ENCODE measurements at places on chromosomes 16 and 17.

DNA sequence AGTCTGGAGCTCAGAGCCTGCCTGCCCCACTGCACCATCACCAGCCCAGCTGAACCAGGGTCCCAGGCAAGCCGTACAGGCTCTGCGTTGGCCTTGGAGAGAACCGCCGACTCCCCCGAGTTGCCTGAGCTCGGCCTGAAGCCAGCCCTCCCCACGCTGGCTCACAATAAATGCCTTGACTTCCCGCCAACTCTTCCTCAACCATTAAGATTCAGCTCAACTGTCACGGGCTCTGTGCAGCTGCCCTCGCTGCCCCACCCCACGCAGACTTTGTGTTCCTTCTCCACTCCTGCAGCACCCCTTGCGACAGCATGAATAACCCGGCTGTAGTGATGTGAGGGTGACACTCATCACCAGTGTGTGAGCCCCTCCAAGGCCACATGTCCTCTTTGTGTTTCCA, 4.8 kb upstream of the QPRT start:
- DNase-seq = no peak

DNA sequence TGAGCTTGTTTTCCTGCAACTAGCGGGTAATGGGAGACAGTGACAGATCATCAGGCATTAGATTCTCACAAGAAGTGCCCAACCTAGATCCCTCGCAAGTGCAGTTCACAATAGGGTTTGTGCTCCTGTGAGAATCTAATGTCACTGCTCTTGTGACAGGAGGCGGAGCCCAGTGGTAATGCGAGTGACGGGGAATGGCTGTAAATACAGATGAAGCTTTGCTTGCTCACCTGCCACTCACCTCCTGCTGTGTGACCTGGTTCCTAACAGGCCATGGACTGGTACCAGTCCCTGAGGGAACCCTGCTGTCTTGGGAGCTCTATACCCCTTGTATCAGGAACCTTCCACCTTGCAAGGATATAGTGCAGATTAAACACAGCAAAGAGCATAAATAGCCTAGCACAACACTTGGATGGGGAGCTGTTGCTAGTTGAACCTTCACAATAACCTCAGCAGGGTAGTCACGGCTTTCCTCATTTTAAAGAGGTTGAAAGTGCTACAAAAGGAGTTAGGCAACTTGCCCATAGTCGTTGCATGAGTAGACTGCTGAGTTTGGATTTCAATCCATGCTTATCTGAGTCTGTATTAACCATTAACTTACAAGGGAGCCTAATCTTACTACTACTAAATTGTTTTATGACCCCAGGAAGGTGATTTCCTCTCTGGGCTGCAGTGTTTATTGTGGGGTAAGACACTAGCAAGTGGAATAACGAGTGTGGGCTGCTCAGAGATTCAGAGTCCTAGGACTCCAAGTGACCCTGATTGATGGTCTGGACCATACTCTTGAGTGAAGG, 156.6 kb upstream of the ZFHX3 start:
- no peak for DNase-seq

DNA sequence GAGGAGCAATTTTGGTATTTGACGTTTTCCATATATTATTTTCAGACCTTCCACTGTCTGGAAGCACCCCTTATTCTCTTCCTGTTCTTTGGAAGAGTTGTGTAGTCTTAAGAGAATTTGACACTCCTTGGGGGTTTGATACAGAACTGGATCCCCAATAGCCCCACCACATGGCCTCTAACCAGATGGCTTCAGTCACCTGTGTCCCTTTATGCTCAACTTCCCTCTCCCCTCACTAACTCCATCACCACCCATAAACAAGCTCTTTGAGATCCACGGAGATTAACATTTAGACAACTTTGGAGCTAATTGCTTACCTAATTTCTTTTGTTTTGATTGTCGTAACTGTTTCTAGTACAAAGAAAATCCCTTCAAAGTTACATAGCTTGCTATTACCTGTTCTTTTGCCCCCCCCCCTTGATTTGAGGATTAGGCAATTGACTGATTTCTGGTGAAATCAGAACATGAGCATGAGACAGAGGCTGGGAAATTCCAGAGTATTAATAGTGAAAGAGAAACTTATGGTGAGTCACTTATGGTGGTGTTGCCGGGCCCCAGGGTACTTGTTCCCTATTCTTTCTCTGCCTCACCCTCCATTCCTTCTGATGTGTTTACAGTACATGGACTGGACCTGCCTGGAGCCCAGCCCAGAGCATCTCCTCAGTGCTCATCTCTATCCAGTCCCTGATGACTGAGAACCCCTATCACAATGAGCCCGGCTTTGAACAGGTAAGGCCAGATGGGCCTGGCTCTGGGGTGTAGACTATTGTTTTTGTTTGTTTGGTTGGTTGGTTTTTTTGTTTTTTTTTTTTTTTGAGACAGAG, 7.5 kb downstream of the UBE2Z start:
- DNase-seq = no peak

DNA sequence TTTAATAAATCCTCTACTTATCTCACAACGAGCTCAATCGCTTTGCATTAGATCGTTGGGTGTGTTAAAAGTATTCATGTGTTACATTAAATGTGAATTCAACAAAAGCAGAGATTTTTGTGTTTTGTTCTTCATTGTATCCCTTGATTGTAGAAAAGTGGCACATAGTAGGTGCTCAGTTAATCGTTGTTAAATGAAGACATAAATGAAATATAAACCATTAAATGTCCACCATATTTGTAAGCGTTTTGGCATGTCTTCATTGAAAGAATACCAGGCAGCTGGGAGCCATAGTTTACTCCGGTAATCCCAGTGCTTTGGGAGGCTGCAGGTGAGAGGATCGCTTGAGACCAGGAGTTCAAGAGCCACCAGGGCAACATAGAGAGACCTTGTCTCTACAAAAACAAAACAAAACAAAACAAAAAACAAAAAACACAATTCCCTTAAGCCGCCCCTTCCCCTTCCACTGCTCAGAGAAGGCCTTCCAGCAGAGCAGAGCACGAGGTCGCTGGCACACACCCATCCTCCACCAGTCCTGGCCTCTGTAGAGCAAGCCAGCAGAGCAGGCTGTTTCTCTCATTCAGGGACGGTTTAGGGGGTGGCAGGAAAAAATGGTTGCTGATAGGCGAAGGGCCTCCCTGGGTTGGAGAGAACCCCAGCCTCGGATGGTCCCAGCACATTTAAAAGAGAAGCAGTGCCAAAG, 673 bp upstream of the CHD9 start:
- DNase-seq = peak; percentile 18

GRCh38 chr16:60405286-60405685, 1631.0 kb downstream of the CDH8 start:
- no peak for DNase-seq

- no peak for DNase-seq
Observed at GRCh38 chr16:79165506-79165905, 435.0 kb downstream of the MAF start.

- no peak for DNase-seq
Observed at GRCh38 chr16:55082591-55082976, 151.9 kb downstream of the IRX5 start.

- no peak for DNase-seq
Observed at GRCh38 chr17:81710514-81711308, 1.4 kb upstream of the SLC25A10 start.

GRCh38 chr16:1777375-1778199, 4.7 kb upstream of the MRPS34 start:
- DNase-seq = no peak

DNA sequence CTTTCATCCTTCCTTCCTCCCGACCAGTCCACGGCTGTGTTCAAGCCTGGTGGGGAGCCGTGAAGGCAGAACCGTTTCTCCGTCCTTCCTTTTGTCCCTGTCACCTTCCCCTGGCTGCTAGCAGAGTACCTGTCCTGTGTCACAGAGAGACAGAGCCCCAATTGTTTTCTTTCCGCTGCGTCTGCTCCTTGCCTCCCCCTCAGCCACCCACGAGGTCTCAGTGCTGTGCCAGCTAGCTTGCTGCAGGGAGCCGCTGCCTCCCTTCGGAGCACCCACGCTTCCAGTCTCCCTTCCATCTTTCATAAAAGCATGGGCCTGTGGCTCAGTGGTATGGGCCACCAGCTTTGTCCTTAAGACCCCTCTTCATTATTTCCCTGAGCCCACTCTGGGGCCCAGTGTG, 62.2 kb downstream of the MPRIP start:
- no peak for DNase-seq

DNA sequence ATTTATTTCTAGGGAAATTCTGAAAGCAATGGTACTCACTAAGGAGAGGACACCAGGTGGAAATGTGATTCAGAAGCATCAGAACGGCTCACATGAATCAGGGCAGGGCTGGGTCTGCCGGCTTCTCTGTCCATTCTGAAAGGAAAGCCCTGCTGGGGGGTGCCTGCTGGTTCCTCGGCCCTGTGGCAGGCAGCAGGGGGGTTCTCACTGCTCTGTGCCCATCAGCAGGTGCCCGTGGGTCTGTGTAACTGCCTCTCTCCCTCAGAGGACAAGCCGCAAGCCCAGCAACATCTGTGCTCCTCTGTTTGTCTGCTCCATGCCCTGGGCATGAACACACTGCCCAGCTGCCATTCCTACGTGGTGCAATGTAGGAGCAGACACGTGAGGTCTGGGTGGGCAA, 74.9 kb upstream of the ZNF423 start:
- DNase-seq = no peak

DNA sequence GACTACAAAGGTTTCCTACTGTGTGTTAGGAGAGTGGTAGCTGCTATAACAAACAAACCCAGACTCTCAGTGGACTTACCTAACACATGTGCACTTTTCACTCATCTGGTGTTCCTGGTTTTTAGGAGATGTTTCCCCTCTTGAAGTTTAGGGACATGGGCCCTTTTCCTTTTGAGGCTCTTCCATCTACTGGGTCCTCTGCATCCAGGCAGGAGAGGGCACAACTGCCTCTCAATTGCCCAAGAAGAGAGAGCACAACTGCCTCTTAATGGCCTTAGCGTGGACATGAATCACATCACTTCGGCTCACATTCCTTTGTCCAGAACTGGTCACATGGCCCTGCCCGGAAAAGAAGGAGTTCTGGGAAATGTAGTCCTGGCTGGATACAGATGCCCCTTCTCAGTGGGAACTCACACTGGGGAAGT, 9.8 kb upstream of the TNRC6C start:
- DNase-seq = no peak

- DNase-seq = no peak
Observed at GRCh38 chr17:76049239-76049638, 22.1 kb upstream of the EVPL start.

- no peak for DNase-seq
Observed at GRCh38 chr16:4101421-4102219, 14.6 kb downstream of the ADCY9 start.

DNA sequence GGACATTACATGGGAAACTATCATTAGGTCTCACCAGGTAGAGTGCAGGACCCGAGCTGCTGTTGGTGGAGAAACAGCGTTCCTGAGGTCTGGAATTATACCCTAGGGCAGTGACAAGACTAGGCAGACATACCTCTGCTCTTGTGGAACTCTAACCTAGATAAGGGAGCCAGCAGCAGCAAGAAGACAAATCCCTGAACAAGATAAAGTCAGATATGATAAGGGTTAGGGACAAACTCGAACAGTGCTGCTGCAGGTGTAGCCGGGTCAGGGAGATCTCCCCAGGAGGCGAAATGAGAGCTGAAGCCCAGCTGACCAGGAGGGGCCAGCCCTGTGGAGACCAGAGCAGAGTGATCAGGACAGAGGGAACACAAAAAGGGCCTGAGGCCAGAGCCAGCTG, 34.7 kb downstream of the ARSG start:
- no peak for DNase-seq

DNA sequence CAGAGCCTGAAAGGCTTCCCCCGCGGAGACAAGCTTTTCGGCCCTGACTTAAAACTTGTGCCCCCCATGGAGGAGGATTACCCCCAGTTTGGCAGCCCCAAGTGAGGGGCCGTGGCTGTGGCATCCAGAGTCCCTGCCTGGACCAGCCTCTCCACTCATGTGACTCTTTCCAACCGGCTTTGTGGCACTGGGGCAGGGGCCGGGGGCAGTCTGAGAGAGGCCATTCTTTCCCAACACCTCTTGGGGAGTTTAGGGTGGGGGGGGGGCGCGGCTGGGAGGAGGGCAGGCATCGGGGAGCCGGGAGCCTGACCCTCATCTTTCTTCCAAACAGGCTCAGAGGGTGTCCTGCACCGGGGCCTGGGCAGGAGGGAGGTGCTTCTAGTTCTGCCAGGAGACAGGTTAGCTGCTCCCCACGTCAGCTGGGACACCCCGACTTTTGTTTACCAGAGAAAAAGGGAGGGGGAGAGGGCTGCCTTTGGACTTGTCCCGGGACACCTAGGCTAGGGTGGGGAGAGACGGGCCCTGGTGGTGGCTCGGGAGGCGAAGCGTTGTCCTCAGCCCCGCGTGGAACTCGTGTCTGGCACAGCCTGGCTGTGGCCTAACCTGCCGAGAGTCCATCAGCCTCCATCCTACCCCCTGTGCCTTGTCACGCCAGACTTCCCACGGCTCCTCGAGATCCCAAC, 7.3 kb upstream of the SERPINF1 start:
- no peak for DNase-seq

- DNase-seq = no peak
Observed at GRCh38 chr17:77854759-77855745, 103.5 kb upstream of the TNRC6C start.

DNA sequence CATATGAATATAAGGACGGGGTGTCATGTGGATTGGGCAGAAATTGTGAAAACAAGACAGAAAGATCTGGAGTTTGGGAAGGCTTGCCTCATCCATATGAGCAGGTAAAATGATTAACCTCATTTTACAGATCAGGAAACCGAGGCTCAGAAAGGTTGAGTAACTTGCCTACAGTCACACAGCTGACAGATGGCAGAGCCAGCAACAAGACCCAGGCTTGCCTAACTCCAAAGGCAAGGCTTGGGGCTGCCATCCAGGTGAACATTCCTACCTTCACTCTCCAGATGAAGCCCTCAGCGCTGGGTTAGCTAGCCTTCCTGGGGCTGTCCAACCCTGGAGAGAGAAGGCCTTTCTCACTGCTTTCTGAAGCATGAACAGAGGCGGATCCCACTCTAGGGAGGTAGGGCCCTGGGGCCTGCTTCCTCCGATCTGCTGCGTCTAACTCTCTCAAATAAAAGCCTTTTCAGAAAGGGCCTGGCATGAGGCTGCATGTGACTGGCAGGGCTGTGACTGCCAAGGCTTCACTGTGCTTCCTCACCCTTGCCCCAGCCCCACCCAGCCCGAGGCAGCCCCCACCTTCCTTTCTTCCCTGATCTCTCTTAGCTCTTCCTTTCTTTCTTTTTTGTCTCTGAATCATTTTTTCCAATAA, 107.8 kb downstream of the GNAO1 start:
- DNase-seq = peak; percentile 21

DNA sequence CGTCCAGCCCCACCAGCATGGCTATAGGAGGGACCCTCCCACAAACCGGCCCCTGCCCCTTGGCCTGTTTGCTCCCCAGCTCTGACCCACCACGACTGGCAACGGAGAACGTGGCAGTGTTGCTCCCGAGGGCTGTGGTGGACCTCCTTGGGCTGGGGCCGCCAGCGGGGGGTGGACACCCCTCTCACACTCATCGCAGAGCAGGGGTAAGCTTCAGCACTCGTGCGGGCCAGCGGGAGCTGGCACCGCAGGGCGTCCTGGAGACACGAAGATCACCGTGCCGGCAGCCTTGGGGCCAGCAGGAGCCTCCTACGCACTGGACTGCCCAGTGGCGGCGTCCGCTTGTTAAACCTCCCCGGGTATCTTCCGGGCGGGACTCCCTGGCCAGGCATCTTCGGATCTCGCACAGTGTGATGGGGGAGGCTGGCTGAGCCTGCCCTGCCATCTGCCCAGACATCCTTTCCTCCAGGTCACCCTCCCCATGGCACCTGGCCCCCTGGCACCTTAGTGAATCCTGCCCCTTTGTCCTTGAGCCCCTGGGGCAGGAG, 53.5 kb downstream of the ABR start:
- no peak for DNase-seq

Data from NCI-H1436 (cell line).